ENCODE measurements at places on chromosomes 3 and 15.

DNA sequence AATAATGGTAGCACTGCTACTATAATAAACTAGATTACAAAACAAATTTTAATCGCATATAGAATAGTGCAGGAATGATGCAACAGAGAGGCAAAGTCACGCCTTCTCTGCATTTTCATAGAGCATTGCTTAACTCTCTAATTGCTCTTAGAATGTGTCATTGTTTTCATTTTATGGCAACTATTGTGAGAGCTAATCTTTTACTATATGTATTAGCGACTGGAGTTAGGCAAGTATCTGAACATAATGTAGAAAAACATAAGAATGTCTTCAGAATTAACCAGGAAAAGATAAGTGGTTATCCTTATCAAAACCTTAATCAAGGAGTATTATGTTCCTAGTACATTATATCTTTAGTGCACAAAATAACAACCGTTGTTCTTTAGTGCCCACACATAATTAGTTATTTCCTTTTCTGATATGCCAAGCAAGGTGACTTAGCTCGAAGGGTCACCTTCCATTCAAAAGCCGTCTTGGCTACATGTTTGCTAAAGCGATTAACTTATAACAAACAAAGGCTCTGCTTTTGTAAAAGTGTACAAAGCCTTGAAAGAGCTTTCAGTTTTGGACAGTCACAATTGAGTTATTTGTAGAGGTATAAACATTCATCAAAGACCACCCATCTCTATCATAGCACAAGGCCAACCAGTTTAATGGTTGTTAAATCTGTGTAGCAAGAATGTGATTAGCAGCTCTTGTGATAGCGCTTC is 1328.9 kb downstream of the ROBO2 start:
- no peak for DNase-seq

DNA sequence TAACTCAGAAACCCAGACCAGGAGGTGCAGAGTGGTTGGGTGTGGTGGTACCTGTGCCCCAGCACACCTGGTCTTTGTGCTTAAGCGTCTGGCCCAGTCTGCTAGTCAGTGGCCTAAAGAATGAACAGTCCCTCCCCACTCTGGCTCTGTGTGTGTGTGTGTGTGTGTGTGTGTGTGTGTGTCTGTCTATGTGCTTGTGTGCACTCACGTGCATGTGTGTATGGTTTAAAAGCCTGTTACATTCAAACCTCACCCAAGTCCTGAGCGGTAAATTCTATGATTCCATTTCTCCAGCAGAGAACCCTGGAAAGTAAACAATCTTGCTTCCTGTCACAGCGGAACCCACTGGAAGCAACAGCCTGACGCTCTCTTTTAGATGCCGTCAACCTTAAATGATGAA is 34.2 kb downstream of the EDEM1 start:
- DNase-seq = no peak

DNA sequence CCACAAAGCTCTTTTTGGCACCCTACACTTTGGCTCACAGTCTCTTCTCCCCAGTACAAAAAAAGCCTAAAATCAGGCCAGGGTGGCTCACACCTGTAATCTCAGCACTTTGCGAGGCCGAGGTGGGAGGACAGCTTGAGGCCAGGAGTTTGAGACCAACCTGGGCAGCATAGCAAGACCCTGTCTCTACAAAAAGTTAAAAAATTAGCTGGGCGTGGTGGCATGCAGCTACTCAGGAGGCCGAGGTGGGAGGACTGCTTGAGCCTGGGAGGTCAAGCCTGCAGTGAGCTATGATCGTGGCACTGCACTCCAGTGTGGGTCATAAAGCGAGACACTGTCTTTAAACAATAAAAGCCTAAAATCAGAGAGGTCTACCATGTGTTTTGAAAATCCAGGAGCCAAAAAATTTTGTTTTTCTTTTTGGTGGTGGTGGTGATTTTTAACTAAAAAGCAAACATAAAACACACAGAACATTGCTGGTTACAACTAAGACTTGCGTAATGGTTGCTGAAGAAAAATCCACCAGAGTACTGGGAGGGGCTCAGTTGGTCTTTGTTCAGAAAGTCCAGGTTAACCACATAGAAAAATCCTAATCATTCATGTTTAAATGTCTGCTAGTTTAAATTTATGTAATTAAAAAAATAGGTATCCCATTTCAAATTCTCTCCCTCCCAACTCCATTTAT is 1.6 kb upstream of the MAN2C1 start:
- DNase-seq = no peak

DNA sequence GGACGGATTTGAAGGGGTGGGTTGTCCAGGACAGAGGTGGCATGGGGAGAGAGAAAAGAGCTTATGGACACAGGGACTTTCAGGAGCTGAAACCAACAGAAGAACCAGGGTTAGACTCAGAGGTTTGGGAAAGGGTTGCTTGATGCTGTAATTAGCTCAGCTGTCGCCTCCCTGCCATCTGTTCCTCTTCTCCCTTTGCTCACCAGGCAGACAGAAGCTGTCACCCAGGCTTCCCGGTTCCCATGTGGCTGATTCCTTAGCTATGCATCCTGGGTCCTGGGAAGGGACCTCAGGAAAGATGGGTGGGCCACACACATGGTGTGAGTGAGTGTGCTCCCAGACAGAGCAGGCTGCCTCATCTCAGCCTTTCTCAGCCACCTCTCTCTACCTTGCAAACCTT is 14.1 kb downstream of the PTPN23 start:
- DNase-seq = no peak

DNA sequence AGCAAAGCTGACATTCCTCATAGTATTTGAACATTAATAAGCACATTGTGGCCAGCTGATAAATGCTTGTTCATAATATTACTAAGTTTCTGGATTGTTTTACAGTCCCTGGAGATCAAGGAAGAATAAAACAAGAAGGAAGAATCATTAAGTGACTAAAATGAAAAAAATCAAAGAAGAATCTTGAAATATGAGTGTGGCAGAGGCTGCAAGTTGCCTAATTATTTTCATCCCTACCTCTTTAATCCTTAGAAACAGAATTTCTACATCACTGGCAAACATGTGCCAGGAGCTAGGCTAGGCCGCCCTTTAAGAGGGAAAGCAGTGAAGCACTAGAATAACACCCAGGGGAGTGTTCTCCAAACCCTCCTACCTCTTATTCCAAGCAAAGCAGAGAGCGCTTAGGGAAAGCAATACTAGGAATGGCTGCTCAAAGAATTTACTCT is 98.9 kb downstream of the MAGI1 start:
- no peak for DNase-seq

DNA sequence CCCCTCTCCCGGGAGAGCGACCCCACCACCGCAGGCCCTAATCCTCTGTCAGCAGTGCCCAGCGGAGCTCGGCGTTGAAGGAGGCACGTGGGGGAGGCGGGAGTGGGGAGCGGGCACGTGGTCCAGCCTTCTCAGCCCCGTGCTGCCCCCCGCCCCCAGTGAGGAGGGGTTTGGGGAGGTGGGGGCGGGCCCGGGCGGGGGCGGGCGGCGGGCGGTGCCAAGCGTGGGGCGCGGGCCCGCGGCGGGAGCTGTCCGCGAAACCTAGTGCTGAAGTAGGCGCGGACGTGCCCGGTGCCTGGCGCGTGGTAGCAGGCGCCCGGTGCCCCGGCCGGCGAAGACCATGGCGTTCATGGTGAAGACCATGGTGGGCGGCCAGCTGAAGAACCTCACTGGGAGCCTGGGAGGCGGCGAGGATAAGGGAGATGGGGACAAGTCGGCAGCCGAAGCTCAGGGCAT is at the start of gene CPLX3:
CPLX3 (plus strand) TSS at position 264 of the 456 bp plus-strand sequence; CDS start at position 341, 77 bp downstream.
- DNase-seq = peak; percentile 15

DNA sequence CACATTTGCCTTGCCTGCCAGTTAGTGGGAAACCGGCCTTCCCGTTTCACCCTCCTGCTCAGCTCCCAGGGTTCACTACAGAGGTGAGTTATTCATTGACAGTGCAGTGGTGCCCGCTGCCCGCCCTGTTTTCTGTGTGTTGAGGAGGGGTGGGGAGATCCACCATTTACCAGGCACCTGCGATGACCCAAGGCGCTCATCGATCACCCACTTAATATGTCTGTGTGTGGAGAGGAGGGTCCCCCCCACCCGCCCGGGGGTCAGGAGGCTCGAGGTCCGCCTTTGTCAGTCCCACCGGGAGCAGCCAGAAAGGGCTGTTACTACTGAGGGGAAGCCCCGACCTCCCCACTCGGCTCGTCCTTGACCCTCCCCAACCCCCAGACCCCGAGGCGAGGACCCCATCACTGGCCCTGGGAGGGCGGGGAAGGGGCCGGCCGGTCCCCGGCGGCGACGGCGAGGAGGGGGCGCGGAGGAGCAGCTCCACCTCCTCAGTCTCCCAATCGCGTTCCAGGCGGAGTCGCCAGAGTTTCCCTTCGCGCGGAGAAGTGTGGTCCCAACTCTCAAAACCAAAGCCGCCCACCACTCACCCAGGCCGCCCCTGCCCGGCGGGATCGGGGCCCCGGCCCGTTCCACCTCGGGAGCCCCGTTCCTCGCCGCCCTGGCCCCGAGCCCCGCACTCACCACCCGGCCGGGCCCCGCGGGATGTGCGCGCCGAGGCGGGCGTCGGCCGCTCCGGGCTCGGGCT is 1.1 kb downstream of the PLXNB1 start:
- DNase-seq = no peak

- no peak for DNase-seq
Measured at GRCh38 chr15:75945953-75946352, 42.3 kb downstream of the FBXO22 start.

DNA sequence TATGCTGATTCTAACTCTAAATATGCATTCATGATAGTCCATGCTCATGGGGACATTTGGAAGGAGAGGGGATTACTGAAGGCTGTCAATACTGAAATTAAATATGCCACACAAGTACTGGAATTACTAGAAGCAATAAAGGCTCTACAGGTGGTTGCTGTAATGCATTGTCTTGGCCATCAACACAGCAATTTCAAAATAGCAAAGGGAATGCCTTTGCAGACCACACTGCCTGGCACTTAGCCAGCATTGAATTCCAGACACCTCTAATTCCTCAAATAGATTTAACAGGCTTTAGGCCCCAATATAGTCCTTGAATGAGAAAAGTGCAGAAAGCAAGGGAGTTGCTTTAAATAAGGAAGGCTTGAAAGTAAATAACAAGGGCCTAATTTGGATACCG is 115.8 kb upstream of the PLCL2 start:
- no peak for DNase-seq

DNA sequence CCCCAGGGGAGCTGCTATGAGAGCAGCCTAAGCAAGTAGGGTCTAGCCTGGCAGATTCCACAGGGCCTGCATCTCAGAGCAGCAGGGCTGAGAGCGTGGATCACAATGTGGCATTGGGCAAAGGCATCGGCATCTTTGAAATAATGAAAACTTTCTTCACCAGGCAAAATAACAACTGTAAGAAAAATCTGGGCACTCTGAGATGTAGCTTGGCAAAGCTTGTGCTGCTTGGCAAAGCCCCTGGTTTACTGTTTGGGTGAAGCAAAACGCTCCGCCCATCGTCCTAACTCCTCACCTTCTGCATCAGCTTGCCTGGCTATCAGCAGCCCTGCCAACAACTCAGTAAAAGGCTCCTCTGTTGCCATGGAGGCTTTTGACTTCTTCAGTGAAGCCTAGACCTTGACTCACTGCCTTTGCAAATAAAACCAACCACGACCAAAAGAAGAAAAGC is 212.8 kb upstream of the EIF1B start:
- no peak for DNase-seq
